CMK (cell line): ENCODE measurements at places on chromosomes 1 and 21.

GRCh38 chr1:19007491-19008441 lies 51.3 kb upstream of the IFFO2 start:
- no peak for DNase-seq

GRCh38 chr1:79042117-79042516 lies 35.6 kb upstream of the ADGRL4 start:
- DNase-seq = no peak

DNA sequence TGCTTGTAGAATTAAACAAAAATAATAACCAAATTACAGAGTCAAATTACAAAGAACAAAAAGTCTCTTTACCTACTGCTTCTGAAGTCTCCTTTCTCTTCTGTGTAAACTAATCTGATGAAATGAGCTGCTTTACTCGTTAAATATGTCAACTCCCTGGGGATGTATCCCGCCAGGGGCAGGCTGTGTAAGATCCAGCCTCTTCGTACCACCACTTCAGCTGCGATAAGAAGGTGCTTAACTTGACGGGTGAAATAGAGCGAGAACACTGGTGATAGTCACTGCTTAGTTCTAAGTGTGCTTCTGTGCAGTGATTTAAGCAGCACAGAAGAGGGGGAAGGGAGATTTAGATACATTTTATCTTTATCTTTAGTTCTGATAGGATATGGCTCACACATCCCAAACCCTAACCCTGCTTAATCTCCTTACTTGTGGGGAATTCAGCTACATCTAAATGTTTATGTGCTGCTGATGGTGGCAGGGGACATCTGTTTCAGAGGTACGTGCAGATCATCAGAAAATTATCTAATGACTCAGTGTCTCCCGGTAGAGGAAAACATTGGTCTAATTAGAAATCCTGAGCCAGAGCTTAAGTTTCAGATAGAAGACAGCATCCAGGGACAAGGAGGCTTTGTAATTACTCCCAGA lies 46.0 kb downstream of the RHOU start:
- DNase-seq = no peak

- no peak for DNase-seq
These were observed 23.0 kb downstream of the DISP3 start for GRCh38 chr1:11501906-11502485.

- DNase-seq = peak; percentile 26
These were observed 115.5 kb downstream of the RERE start for GRCh38 chr1:8701794-8702471.

DNA sequence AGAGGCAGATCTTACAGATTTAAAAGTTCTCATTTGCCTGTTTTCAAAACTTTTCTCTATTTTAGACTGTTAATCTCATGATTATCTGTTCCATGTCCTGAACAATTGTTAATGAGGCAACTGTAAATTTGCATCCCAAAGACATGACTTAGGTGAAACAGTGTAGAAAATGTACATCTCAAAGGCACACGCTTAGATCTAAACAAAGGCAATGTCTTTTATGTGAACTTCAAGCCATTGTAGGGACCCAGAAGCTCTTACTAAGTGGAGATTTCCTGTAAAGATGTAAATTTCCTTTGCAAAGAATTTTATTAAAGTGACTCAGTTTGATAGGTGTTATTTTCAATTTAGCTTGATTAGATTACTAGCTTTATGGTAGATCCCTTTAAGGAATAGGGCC lies 125.2 kb upstream of the F3 start:
- no peak for DNase-seq
